ENCODE measurements at places on chromosomes 16 and 17. TPM values are rescaled to one million over a fixed set of nuclear protein-coding genes. Genes with fewer than 3 reads are reported as not detected.
A peak's percentile ranks its signal among the peaks of the same experiment; 100 is the strongest.

GRCh38 chr17:1606352-1606985, 22.2 kb downstream of the SLC43A2 start:
- no peaks in the 10 kb centered on the region for H3K27me3 ChIP-seq
- H3K27ac ChIP-seq: no peak overlapping the region
- H3K4me3 ChIP-seq: no peak overlapping the region

Gene FBXW10B
- polyA plus RNA-seq: 0.23 TPM

GRCh38 chr16:5770118-5770517, 672.5 kb upstream of the EEF2KMT start:
- no peaks in the 10 kb centered on the region for H3K27me3 ChIP-seq
- H3K4me3 ChIP-seq: no peak overlapping the region
- DNase-seq: no peak
- no peak overlapping the region for H3K27ac ChIP-seq
- H3K36me3 ChIP-seq: no peaks in the 10 kb centered on the region

DNA sequence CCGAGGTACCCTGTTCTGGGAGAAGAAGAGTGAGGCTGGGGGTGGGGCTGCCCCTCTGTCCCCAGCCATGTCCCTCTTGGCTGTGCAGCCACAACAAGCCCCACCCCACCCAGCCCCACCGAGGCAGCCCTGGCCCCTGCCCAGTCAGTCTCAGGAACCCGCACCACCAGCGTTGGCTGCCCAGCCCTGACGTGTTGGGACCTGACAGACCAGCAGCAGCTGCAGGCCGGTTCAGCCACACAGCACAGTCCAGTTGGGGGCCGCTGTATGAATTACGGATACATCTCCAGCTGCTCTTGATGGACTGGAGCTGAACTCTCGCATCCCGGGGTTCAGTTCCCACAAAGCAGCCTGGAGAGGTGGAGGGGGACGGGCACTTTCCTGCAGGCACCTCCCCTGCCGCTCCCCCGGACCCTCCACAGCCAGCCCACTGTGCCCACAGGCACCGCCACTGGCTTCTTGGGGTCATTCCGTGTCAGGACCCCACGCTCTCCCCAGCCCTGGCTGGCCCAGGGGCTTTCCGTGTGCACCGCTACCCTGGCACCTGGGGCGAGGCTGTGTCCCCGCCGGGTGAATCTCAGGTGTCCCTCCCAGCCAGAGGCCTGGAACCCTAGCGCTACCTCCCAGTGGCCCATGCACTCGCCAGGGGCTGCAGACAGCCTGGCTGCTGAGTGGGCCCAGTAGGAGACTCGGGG, 7.1 kb downstream of the CDH15 start:
- H3K27ac ChIP-seq: no peak overlapping the region
- H3K36me3 ChIP-seq: no peaks in the 10 kb centered on the region
- DNase-seq: no peak
- no peak overlapping the region for H3K4me3 ChIP-seq
- peaks cover 41% of the 10 kb centered on the region for H3K27me3 ChIP-seq

Gene CCDC200
- not detected for polyA plus RNA-seq

Gene KRT25
- polyA plus RNA-seq: not detected

- peaks cover 51% of the 10 kb centered on the region for H3K27me3 ChIP-seq
- peak within 1 kb of the TSS; percentile 2 for H3K4me3 ChIP-seq
- no peak for DNase-seq
- H3K36me3 ChIP-seq: no peaks in the 10 kb centered on the region
These were observed at the start of gene FAM20A for GRCh38 chr17:68600931-68601564. TSS of gene FAM20A (minus strand) at chr17:68601367. CDS start at chr17:68600666, 701 bp downstream.

DNA sequence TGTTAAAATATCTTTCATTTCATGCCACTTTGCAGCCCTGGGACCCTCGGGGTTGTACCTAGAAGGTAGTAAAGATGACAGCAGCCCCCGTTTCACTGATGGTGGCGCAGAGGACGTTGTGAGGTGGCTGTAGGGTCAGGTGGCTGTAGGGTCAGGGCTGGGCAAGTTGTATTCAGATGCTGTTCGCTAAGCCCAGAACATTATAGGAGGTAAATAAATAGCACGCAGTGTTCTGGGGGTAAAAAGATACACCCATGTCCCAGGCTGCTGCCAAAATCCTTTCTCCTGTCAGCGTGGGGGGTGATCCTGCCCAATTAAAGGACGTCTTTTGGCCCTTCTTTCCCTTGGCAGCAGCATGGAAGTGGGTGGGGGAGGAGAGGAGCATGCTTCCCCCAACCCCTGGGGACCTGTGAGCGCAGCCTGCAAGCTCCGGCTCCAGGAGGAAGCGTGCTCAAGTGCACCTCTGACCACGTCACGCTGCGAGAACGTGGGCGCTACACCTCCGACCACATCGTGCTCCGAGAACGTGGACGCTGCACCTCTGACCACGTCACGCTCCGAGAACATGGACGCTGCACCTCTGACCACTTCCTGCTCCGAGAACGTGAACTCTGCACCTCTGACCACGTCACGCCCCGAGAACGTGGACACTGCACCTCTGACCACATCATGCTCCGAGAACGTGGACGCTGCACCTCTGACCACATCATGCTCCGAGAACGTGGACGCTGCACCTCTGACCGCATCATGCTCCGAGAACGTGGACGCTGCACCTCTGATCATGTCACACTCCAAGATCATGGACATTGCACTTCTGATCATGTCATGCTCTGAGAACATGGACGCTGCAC, 182.1 kb downstream of the RPTOR start:
- H3K36me3 ChIP-seq: no peaks in the 10 kb centered on the region
- DNase-seq: no peak
- no peak overlapping the region for H3K4me3 ChIP-seq
- H3K4me1 ChIP-seq: peaks cover 25% of the 10 kb centered on the region
- no peaks in the 10 kb centered on the region for H3K27me3 ChIP-seq
- no peak overlapping the region for H3K27ac ChIP-seq

Gene TUBG2
- polyA plus RNA-seq: 19.4 TPM

DNA sequence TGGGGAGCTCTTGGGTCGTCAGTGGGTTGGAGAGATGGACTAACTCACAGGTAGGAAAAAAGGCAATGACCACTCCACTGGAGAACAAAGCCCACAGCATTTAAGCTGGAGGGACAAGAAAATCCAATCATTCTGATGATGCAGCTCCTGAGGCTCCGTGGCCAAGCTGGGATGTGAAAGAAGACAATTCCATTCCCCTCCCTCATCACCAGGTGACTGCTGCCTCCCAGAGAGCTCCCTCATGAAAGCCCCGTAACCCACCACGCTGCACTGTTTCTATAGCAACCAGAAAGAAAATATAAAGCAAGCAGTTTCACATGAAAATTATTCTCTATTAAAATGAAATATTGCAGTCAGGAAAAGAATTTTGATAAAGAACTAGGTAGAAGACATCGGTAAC, 15.2 kb downstream of the ANKRD11 start:
- no peaks in the 10 kb centered on the region for H3K27me3 ChIP-seq
- H3K4me3 ChIP-seq: no peak overlapping the region
- H3K27ac ChIP-seq: no peak overlapping the region
- no peaks in the 10 kb centered on the region for H3K36me3 ChIP-seq
- no peak for DNase-seq

DNA sequence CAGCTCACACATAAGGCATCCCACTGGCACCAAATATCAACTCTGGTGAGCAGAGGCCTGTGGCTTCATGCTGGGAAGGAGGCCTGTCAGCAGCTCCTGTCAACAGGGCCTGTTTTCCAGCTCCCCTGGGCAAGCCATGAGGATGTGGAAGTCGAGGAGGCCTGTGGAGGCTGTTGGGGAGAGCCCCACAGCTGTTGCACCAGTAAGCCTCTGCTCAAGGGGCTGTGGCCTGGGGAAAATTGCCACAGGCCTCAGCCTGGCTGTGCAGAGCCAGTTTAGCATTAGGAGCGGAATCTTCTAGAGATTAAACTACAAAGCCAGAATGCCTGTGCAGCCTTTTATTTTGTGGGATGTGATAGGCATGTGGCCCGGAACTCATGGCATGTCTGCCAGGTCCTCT, 202.1 kb downstream of the SPECC1 start:
- H3K27me3 ChIP-seq: no peaks in the 10 kb centered on the region
- H3K36me3 ChIP-seq: peaks cover 6% of the 10 kb centered on the region
- H3K27ac ChIP-seq: no peak overlapping the region

- no peak overlapping the region for H3K4me3 ChIP-seq
- DNase-seq: no peak
- H3K4me1 ChIP-seq: no peaks in the 10 kb centered on the region
- no peaks in the 10 kb centered on the region for H3K27me3 ChIP-seq
- H3K36me3 ChIP-seq: no peaks in the 10 kb centered on the region
These were observed 223.6 kb downstream of the XYLT1 start for GRCh38 chr16:17246974-17247732.

DNA sequence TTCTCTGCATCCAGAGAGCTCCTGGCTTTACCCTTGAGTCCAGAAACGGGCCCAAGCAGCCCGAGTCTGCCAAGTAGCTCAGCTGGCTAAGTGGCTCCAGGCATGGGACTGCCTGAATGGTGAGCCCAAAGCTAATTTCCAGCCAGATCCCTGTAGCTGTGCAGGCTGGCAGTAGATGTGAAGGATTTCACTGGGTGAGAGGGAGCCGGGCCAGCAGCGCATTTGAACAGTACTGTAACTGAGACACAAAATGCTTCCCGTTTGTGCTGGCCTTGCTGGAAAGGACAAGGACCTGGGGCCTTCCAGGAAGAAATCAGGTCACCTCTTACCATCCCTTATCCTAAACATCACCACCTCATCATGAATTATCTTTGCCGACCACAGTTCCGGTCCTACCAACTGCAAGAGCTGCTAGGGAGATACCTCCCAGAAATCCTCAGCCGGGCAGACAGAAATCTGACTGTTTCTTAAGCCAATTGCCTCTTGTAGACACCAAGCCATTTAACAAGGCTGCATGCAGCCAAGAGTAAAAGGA, 3.7 kb downstream of the TIMP2 start:
- H3K36me3 ChIP-seq: peaks cover 9% of the 10 kb centered on the region
- H3K4me1 ChIP-seq: peaks cover 39% of the 10 kb centered on the region
- no peak for DNase-seq
- H3K27me3 ChIP-seq: no peaks in the 10 kb centered on the region

DNA sequence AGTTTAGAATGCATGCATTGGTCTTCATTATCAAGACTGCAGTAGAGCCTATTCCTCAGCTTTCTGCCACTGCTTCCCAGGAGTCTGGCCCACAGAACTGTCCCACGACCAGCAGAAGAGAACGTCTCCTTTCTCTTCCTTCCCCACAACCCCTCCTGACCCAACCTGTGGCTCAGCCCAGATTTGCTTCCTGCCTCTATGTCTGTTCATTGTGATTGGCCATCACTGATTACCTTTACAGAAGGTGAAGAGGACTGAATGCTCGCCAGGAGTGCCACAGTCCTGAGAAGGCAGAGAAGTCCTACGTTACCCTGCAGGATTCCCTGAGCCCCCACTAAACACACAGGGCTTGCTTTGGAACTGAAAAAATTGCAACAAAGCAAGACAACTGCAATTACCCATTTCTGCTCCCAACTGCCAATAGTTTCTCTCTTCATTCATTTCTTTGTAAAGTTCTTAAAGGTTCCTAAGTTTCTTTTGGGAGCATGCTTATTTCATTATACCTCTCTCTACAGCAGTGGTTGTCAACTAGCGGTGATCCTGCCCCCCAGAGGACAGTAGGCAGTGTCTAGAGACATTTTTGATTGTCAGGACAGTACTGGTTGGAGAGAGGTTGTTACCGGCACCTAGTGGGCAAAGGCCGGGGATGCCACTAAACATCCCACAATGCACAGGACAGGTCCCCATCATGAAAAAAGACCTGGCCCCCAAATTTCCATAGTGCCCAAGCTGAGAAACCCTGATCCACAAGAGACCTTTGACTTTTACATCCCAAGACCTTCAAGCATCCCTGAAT, 4.5 kb upstream of the NAT9 start:
- H3K36me3 ChIP-seq: peaks cover 16% of the 10 kb centered on the region
- H3K27ac ChIP-seq: no peak overlapping the region
- no peak for DNase-seq

Gene SRCIN1
- polyA plus RNA-seq: not detected

DNA sequence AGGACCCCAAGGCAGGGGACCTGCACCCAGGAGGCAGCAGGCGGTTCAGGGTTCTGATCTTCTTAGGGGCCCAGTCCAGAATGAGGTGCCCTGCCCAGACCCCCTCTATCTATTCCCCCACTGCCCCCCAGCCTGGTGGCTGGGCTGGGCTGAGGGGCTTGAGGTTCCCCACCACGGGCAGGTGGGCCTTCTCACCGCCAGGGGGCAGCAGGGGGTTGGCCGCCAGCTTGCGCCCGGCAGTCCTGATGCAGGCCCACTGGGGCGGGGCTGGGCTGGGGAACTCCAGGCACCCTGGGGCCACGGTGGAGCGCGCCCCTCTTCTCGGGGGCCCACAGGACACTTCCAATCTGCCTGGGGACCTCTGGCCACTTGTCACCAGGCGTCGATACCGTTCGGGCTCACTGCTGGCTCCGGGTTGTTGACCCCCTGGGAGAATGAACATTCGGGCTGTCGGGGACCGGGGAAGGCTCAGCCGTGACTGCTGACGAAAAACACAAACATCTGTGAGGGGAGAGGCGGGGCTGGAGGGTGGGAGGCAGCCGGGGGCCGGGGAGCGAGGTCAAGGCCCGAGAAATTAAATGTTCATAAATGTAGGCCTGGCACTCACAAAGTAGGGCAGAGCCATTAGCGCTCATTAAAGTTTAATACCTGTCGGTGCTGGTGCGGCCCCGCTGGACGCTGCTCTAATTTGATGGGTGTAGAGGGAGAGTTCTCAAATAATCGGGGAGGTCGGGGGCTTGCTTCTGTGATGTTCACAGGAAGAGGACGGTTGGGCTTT, 219.3 kb upstream of the GSE1 start:
- peak; percentile 40 for DNase-seq
- H3K27me3 ChIP-seq: no peaks in the 10 kb centered on the region
- H3K4me1 ChIP-seq: peaks cover 38% of the 10 kb centered on the region
- no peak overlapping the region for H3K27ac ChIP-seq
- H3K36me3 ChIP-seq: no peaks in the 10 kb centered on the region

Gene CACNG5
- not detected for polyA plus RNA-seq

- H3K4me1 ChIP-seq: peaks cover 5% of the 10 kb centered on the region
- H3K36me3 ChIP-seq: no peaks in the 10 kb centered on the region
- H3K27me3 ChIP-seq: peaks cover 59% of the 10 kb centered on the region
- no peak for DNase-seq
- H3K4me3 ChIP-seq: no peak overlapping the region
These were observed 15.1 kb downstream of the NGFR start for GRCh38 chr17:49510059-49510719.

Gene CA5A
- polyA plus RNA-seq: not detected

GRCh38 chr17:46002973-46003316, 3.9 kb downstream of the STH start:
- DNase-seq: no peak
- no peak overlapping the region for H3K4me3 ChIP-seq
- no peaks in the 10 kb centered on the region for H3K36me3 ChIP-seq

Gene TMIGD1
- polyA plus RNA-seq: not detected

DNA sequence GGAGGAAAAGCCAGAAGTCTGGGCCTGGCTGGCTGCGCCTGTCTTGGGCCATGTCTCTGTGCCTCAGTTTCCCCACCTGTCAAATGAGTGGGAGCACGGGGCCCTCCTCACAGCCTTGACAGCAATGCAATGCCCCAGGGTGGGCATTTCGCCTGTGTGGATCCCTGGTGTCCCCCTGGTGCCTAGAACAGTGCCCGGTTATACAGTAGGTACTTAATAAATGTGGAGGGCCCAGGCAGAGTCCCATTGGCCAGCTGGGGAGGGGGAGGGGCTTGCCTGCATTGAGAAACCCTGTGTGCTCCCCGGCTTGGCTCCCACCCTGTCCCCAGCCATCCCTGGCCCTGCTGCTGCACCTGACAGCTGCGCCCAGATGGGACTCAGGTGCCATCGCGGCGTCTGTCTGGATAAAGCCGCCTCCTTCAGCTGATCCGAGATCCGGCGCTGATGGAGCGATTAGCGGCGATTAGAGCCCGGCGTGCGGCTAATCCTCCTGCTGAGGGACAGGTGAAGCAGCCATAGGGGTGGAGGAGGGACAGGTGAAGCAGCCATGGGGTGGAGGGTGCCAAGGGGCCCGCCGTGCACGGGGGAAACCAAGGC, 12.4 kb downstream of the ZFPM1 start:
- H3K4me3 ChIP-seq: no peak overlapping the region
- no peaks in the 10 kb centered on the region for H3K27me3 ChIP-seq
- no peak for DNase-seq
- no peak overlapping the region for H3K27ac ChIP-seq
- H3K36me3 ChIP-seq: no peaks in the 10 kb centered on the region
